ENCODE measurements at places on chromosomes 12 and 14.

DNA sequence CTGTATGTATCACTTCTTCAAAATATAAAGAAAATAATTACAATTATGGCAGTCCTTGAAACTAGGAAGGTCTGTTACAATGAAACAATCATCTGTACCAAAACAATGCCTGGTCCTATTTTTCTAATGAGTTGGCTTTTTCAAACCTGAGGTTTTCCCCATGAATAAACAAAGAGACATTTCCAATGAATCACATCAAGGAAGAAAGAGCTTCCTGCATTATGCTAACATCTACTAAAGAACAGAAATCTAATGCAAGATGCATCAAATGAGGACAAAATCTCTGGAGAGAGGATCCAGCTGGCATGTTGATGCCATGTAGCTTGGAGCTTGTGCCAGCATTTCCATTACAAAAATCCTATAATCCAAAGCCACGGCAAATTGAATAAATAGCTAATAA is 29.3 kb downstream of the NIN start:
- peaks cover 17% of the 10 kb centered on the region for H3K36me3 ChIP-seq
- H3K27me3 ChIP-seq: no peaks in the 10 kb centered on the region
- H3K27ac ChIP-seq: no peak overlapping the region
- peaks cover 8% of the 10 kb centered on the region for H3K4me1 ChIP-seq
- H3K4me3 ChIP-seq: no peak overlapping the region
- DNase-seq: no peak

DNA sequence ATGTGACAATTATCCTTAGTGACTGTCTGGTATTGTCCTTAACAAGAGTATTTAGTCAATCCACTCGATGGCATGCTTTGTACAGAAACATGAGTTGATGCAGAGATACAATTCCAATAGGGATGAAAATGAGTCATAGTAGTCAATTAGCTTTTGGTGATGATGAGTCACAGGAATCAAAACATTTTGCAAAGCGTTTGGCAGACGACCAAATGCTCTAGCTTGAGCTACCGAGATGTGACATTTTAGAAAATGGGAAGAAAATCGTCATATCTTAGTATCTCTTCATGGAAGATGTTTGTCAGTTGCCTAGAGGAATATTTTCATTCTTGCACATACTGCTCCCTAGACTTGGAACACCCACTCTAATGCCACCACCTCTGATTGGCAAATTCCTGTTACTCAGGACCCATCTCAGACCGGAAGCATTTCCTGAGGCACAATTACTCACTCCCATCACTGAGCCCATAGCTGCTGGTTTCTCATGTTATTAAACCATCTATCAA is 95.0 kb downstream of the LMNTD1 start:
- H3K27me3 ChIP-seq: no peaks in the 10 kb centered on the region
- DNase-seq: no peak
- no peaks in the 10 kb centered on the region for H3K36me3 ChIP-seq
- H3K4me1 ChIP-seq: no peaks in the 10 kb centered on the region

- peaks cover 26% of the 10 kb centered on the region for H3K4me1 ChIP-seq
- no peak overlapping the region for H3K27ac ChIP-seq
Measured at GRCh38 chr14:64685371-64686281, 18.6 kb upstream of the PLEKHG3 start.

GRCh38 chr12:43052441-43052840 is 462.9 kb upstream of the PRICKLE1 start:
- DNase-seq: no peak
- H3K27me3 ChIP-seq: no peaks in the 10 kb centered on the region
- H3K4me1 ChIP-seq: no peaks in the 10 kb centered on the region

- H3K4me1 ChIP-seq: no peaks in the 10 kb centered on the region
- no peaks in the 10 kb centered on the region for H3K36me3 ChIP-seq
- peak; percentile 33 for DNase-seq
- no peaks in the 10 kb centered on the region for H3K27me3 ChIP-seq
- no peak overlapping the region for H3K27ac ChIP-seq
Measured at GRCh38 chr12:55142669-55143565, 16.7 kb downstream of the OR9K2 start.

- H3K4me3 ChIP-seq: no peak overlapping the region
- DNase-seq: no peak
- H3K36me3 ChIP-seq: no peaks in the 10 kb centered on the region
Measured at GRCh38 chr14:96029089-96029645, 10.0 kb upstream of the C14orf132 start.

DNA sequence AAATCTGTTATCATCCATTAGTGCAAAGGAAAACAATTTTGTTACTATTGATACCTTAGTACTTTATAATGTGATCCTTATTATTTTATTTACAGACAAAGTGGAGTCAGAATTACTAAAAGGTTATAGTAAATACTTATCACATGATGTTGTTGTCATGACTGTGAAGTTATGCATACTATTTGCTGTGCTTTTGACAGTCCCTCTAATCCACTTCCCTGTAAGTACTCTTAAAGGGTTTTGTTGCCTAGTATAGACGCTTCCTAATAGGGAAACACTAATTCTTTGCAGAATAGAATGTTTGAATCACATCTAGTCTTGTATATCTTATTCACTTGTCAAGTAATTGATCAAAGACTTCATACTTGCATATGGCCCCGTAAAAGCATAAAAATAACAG is 69.4 kb downstream of the SLC38A6 start:
- no peaks in the 10 kb centered on the region for H3K36me3 ChIP-seq
- H3K27me3 ChIP-seq: no peaks in the 10 kb centered on the region
- no peak for DNase-seq
- H3K4me1 ChIP-seq: no peaks in the 10 kb centered on the region
- H3K27ac ChIP-seq: no peak overlapping the region
- H3K4me3 ChIP-seq: no peak overlapping the region

DNA sequence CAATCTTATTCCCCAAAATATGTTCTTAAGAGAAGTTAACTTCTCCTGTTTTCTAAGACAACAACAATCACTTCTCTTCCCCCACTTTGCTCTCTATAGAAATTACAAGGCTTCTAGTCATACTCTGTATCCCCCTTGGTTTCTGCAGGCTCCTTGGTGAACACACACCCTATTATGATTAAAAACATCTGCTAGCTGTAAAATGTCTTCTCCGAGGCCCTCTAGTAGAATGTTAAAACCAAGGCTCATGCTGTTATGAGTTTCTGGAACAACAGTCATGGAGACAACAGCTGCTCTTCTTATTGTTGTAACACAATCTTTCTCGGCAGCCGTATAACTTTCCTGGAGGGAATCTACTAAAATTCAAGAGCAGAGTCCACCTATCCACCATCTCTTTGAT is 397.5 kb upstream of the CCDC196 start:
- H3K36me3 ChIP-seq: no peaks in the 10 kb centered on the region
- no peaks in the 10 kb centered on the region for H3K27me3 ChIP-seq
- no peaks in the 10 kb centered on the region for H3K4me1 ChIP-seq
- DNase-seq: no peak
- no peak overlapping the region for H3K27ac ChIP-seq
- H3K4me3 ChIP-seq: no peak overlapping the region

DNA sequence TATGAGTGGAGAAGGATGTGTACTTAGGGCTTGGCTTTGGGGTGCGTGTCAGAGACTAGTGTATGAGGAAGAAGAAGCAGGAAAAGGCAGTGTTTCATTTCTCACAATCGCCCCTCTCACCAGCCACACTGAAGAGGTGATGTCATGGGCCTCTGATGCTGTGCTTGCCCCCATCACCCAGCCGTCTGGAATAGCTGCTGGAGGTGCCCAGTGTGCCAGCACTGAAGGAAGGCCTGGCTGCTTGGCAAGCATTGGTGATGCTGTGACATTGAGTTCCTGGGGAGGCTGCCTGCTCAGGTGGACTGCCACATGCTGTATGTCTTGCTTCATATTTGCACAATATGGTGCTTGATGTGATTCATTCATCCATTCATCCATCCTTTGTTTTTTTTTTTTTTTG is 56.2 kb downstream of the CRADD start:
- H3K36me3 ChIP-seq: no peaks in the 10 kb centered on the region
- no peak for DNase-seq
- no peaks in the 10 kb centered on the region for H3K27me3 ChIP-seq
- H3K4me3 ChIP-seq: no peak overlapping the region
- no peak overlapping the region for H3K27ac ChIP-seq

GRCh38 chr12:1644534-1645438 is 15.8 kb downstream of the WNT5B start:
- H3K36me3 ChIP-seq: no peaks in the 10 kb centered on the region
- no peak overlapping the region for H3K4me3 ChIP-seq
- H3K4me1 ChIP-seq: no peaks in the 10 kb centered on the region
- no peak for DNase-seq
- no peaks in the 10 kb centered on the region for H3K27me3 ChIP-seq

- H3K4me3 ChIP-seq: no peak overlapping the region
- H3K27ac ChIP-seq: no peak overlapping the region
- no peaks in the 10 kb centered on the region for H3K4me1 ChIP-seq
- DNase-seq: no peak
- peaks cover 3% of the 10 kb centered on the region for H3K36me3 ChIP-seq
Measured at GRCh38 chr14:57245941-57246340, 22.8 kb downstream of the EXOC5 start.

Measured in CD4-positive, alpha-beta memory T cell (primary cell).